Nucleus accumbens (tissue), 56 donors: ENCODE measurements at places on chromosomes 7 and 10.

- DNase-seq, result no peak
Measured at GRCh38 chr10:34727595-34728033, 87.5 kb downstream of the PARD3 start.

DNA sequence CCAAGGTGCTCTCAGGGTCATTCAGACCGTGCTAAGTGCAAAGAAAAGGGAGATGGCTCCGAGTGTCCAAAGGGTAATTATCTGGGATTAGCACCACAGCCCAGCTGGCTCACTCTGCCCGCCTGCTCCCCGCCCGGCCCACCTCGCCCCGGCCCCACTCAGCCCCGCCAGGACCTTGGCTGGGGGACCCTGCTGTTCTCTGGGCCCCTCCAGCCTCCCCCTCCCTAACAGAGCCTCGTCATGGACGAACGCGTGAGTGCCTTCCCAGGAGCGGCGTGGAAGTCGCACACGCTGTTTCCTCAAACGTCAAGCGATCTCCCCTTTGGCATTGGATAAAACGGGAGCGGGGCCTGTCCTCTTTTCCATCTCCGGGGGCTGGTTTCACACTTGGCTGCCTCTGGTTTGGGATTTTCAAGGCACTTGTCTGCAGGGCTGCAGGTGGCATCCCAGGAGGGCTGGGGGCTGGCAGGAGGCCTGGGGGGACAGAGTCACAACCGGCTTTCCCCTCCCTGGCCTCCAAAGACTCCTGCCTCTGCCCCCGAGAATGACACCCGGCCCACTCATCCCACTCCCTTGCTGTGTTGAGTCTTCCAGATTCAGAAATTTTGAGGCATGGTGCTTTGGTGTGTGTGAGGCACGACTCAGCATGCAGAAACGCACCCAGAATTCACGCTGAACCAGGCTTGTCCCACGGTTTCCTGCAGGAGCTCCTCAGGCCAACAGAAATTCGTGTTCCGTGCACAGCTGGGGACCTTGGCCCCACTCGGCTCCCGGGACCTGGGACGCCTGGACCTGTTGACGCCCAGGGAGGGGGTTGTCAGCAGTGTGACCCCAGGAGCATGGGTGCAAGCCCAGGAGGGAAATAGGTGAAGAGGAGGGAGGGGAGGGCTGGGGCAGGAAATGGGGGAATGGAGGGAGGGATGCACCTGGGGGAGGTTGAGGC lies 110.0 kb downstream of the PDGFA start:
- DNase-seq, result no peak

DNA sequence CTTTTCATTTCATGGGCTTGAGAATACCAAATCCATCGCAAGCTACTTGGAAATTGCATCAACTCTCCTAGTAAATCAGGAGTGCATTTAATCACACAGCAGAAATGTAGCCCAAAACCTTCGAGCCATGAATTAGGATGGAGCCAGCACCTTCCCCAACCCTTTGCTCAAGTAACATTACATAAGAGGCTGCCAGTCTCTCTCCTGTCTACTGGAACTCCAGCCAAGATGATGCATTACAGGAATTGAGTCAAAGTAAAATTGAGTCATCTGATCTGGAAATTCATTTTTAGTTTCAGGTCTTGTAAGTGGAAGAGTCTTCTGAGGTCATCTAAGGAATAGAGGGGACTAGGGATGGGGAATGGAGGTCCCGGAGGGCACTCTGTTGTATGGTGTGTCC lies 69.7 kb upstream of the FHIP2A start:
- no peak for DNase-seq

DNA sequence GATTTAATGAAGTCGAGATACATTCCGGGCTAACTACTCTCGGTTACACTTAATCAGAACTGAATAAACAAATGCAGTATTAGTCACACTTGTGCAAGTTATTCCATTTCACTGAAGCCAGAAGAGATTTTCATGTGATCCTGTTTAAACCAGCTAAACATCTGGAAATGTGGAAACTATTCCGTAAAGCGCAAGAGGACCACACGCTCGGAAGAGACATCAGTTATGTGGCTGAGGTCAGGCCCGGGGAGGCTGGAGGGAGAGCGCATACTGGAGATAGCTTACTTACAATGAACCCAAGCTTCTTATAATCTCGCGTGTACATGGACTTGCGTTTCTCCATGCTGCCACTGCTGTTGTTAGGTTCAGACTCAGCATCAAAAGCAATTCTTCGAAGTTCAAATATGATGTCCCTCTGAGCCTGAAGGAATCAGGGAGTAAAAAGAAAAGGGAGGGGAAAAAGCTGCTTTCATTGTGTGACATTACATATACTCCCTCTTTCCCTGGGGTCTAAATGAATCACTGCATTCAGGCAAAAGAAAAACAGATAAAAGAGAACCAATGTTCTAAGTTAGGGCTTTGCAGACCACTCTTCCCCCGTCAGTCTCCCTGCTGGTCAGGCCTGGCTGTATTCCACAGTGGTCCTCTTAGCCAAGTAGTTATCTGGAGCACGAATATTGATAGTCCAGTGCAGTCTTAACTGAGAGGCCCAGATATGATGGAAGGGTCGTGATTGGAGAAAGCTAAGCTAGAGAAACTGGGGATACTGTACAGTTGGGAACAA lies 237.4 kb downstream of the ELMO1 start:
- no peak for DNase-seq

GRCh38 chr10:78210976-78211375 lies 177.3 kb downstream of the RPS24 start:
- no peak for DNase-seq
